ENCODE measurements at places on chromosomes 6 and 20.

GRCh38 chr20:52382933-52383332 is 191.4 kb upstream of the ZFP64 start:
- no peak for DNase-seq

GRCh38 chr6:14192216-14192788 is 74.7 kb downstream of the CD83 start:
- no peak for DNase-seq

- no peak for DNase-seq
Observed at GRCh38 chr20:25989196-25989595, 292.5 kb upstream of the ZNF337 start.

DNA sequence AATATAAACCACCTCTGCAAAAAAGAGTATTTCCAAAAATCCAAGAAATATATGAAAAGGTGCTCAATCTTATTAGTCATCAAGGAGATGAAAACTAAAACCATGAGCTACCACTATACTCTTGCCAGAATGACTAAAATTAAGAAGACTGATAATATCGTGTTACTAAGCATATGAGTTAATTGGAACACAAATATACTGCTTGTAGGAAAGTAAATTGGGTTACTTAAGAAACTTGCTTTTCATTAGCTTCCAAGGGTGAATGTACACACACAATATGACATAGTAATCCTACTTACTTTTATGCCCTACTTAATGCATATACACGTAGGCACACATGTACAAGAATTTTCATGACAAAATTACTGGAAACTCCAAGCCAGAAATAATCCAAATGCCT is 3.4 kb downstream of the THEMIS start:
- no peak for DNase-seq

GRCh38 chr20:33567949-33568348 is 78.1 kb downstream of the CBFA2T2 start:
- DNase-seq, result no peak

DNA sequence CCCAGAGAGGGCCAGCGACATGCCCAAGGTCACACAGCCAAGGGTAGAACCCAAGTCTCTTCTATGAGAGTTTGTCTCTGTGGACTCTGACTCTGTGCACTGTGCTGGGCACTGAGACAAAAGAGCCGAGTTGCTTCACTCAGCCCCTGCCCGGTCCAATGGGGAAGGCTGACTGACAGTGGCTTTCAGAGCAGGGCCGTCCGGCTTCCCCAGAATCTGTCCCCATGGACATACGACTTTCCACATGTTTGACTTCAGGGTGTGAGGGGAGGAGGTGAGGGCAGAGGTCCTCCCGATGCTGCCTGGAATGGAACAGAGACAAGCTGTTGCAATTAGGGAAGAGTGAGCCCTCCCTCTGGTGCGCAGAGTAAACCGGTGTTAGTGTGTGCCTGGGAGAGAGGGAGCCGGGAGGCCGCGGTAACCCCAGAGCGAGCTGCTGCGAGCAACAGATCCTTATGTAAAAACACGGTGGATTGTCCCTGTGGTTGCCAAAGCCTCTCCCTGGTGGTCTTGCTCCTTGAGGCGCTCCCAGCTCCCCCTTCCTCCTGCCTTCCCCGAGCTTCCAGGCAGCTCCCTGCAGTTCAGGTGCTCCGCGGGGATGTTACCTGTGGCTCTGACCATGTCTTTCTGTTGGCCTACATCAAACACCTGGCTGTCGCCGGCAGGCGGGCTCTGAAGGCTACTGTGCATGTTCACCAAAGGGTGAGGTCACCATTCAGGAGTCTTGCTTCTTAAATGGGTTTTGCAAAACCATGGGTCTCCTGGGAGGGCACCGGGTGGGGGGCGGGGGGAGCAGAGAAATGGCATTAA is 672 bp downstream of the SIRPA start:
- DNase-seq, result no peak

GRCh38 chr6:12546410-12547002 is 170.1 kb upstream of the PHACTR1 start:
- no peak for DNase-seq
